ENCODE measurements at places on chromosomes 4 and X.

DNA sequence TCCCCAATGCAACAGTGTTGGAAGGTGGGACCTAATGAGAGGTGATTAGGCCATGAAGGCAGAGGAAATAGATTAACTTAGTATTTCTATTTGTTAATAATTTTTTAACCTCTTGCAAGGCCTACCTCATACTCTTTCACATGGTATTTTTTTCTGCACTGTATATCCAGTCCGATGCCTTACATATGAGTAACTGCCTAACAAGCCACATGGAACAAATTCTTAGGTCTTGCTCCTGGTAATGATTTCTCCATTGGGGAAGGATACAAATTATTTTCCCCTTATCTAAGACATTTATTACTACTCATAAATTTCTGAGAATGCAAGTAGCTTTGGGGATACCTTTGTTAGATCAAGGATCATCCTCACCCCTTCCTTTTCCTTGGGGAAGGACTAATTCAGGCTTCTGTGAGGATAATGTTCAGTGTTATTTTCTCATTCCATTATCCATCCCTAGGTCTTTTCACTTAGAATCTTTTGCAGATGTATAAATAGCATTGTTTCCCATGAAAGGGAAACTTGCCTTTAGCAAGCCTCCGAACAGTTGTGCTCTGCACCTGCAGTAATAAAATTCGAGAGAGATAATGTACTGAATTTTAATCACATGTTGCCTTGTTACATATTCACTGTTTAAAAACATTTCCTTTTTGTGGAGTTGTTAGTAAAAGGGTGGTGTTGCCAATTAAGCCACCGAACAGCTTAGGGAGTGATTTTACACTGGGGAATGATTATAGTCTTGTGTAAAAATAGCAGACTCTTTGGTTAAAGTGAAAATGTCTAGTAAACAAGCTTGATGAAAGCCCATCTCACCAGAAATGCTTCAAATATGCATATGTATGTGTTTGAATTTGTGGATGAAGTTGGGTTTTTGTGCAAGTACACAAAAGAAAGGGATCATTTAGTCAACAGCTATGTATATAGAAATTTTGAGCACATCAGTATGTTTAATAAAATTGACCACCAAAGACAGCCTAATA is 89.9 kb downstream of the CFAP299 start:
- no peak for DNase-seq

GRCh38 chr4:47974566-47974965 is 41.9 kb downstream of the CNGA1 start:
- DNase-seq: no peak

DNA sequence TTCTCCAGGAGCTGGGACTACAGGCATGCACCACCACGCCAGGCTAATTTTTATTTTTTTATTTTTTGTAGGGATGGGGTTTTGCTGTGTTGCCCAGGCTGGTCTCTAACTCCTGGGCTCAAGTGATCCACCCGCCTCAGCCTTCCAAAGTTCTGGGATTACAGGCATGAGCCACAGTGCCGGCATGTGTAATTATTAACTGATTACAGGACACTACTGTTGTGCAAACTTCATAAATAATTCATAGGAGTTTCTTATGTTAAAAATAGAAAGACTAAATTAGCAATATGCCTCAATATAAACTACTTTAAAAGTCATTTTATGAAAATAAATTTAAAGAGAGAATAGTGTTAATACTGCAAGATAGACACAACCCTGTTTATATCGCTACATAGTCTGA is 221.9 kb downstream of the SNCA start:
- no peak for DNase-seq

DNA sequence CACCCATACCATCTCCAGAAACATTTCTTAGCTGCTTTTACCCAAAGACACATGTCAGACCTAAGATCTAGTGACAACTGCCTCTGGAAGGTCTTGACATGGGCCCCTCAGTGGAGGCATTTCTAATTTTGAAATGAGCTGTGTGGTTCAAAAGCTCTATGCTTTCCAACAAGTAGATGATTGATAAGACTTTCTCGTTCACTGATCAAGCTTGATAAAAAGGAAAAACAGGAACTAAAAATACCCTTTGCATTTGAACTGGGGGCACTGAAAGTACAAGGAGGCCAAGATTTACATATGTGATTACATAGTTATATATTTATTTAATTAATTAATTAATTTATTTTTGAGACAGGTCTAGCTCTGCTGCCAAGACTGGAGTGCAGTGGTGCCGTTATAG is 61.3 kb upstream of the SCOC start:
- no peak for DNase-seq

GRCh38 chrX:78548012-78548411 is 111.1 kb downstream of the RTL3 start:
- no peak for DNase-seq
